SIG-M5 (cell line): ENCODE measurements at places on chromosomes 13 and 19.

- no peak for DNase-seq
Observed at GRCh38 chr19:20999731-21000352, 20.6 kb upstream of the ZNF430 start.

DNA sequence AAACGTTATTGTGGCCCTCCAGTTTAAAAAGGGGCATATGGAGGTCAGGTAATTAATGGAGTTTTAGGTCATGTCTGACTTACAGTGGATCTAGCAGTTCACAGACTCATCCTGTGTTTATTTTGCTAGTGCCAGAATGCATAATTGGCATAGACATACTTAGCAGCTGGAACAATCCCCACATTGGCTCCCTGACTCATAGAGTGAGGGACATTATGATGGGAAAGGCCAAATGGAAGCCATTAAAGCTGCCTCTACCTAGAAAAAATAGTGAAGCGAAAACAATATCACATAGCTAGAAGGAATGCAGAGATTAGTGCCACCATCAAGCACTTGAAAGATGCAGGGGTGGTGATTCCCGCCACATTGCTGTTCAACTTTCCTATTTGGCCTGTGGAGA is 610.7 kb downstream of the SLITRK5 start:
- DNase-seq: no peak

GRCh38 chr13:79682164-79682563 is 201.2 kb downstream of the NDFIP2 start:
- DNase-seq: no peak

DNA sequence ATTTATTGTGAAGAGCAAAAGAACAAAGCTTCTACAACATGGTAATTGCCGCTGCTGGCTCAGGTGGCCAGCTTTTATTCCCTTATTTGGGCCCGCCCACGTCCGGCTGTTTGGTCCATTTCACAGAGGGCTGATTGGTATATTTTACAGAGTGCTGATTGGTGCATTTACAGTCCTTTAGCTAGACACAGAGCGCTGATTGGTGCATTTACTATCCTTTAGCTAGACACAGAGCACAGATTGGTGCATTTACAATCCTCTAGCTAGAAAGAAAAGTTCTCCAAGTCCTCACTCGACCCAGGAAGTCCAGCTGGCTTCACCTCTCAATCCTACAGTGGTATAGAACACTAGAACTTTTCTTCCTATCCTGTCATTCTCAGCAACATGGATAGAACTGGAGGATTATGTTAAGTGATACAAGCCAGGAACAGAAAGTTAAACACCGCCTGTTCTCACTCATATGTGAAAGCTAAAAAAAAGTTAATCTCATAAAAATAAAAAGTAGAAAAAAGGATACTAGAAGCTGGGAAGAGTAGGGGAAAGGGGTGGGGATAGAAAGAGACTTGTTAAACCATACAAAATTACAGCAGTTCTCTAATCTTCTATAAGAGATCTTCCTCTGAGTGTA is 33.6 kb upstream of the FARP1 start:
- DNase-seq: no peak

- no peak for DNase-seq
Observed at GRCh38 chr19:29568036-29569025, 37.8 kb upstream of the POP4 start.

GRCh38 chr19:43599635-43600295 is 3.4 kb downstream of the ZNF576 start:
- no peak for DNase-seq

GRCh38 chr19:10846500-10847202 is 1.6 kb upstream of the C19orf38 start:
- DNase-seq: no peak

GRCh38 chr13:98476106-98476505 is 100.8 kb downstream of the STK24 start:
- DNase-seq: no peak

GRCh38 chr13:86976521-86977324 is 694.4 kb upstream of the SLITRK5 start:
- no peak for DNase-seq

GRCh38 chr13:23668562-23668961 is 98.3 kb downstream of the TNFRSF19 start:
- no peak for DNase-seq

GRCh38 chr19:55526216-55527196 is 10.4 kb downstream of the SBK2 start:
- DNase-seq: no peak

DNA sequence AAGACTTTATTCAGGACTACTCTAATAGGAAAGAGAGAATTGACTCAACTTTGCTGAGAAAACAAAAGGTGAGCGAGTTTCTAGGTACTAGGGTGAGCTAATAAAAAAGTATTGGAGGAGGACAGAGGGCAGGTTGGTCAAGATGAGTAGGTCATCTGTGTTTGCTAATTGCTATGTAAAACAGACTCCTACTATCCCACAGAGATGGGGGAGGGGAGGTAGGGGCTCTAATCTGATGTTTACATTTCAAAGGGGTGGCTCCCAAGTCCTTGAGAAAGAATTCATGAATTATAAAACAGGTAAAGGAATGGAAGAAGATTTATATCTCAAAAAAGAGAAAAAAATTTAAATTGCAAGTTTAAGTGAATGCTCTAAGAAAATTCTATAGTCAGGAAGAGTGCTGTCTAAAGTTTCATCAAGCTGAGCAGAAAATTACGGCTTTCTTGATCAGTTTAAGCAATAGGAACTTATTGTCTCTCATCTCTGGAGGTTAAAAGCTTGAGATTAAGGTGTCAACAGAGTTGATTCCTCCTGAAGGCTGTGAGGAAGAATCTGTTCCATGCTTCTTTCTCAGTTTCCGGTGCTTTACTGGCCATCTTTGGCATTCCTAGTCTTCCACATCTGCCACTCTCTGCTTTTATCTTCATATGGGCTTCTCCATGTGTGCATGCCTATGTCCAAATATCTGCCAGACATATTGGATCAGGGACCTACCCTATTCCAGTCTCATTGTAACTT is 790.3 kb downstream of the SLITRK5 start:
- no peak for DNase-seq
